Non-pigmented ciliary epithelial cell (primary cell): ENCODE measurements at places on chromosomes 4 and X.

DNA sequence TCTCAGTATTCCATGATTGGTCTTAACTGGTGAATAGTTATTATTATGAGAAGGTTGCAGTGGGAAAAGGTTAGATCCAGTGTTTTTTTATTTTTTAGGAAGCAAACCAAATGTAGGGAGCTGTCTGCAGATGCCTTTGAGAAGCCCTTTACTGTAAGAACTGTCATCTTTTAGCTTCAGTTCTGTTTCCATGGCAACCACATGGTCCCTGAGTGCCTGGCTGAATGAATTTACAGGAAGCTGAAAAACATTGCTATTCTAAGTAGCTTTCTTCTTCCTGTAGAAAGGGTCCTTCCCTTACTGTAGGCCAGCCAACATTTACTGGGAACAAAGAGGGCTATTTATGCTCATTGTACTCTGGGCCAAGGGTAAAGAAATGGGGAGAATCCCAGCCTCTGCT is 103.3 kb downstream of the DCLK2 start:
- no peak for DNase-seq

DNA sequence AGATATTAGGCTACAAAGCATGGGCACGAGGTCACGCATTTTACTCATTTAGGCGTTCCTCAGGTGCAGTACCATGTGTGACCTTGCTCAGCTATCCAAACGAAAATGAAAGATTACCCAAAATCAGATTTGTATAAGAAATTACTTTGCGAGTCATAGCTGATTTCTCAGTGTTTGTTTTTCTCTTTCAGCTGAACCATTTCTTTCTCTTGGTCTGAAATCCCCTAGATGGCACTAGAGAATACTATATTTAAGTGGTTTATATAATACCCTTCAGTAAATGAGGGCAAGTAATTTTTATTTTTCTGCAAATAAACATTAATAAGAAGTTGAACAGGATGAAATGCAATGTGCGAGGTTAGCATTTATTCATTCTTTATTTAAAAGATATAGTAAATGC is 496.6 kb downstream of the STIM2 start:
- no peak for DNase-seq

DNA sequence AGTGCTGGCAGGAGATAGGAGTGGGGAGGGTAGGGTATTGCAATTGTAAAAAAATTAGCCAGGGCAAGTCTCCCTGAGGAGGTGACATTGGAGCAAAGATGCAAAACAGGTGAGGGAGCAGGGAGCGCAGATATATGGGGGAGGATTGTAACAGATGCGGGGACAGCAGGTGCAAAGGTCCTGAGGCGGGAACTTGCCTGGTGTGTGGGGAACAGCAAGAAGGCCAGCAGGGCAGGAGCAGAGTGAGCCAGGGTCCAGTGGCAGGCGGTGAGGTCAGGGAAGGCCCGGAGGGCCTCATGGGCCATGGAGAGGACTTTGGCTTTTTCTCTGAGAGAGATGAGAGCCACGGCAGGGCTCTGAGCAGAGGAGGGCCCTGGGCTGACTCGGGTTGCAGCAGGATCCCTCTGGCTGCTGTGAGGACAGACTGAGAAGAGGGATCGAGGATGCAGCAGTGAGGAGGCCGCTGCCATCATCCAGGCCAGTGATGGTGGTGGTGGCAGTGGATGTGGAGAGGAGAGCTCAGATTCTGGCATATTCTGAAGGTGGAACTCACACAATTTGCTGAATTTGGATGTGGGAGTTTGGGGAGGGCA is 6.2 kb downstream of the PORCN start:
- DNase-seq: no peak

- no peak for DNase-seq
These were observed 443 bp downstream of the GPR143 start for GRCh38 chrX:9765072-9765736.

DNA sequence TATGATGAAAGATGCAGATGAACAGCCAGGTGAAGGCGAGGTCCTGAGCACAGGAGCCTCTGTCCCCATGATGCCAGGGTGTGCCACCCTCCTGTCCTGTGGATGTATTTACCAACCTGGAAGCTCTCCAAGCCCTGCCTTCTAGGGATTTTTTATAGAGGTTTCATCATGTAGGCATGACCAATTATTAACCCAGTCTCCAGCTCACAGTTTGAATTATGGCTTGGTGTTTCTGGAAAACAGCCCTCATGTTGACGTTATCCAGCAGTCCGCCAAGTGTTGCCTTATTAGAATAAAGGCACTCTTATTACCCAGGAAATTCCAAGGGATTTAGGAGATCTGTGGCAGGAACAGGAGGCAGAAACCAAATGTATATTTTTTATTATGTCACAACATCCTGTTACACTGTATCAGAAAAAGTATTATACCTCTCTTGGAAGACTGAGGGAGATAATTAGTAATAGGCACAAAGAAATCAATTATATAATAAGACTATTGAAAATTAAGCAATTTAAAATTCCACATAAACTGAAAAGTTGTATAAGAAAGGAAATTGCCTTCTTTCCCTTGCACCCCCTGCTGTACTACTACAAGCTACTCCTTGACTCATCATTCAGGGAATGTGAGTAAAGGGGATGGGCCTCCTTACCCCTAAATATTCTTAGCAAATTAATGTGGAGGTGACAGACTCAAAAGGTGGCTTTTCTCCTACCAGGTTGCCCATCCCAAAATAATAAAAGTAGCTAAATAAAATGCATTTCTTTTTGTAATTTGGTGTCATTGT is 129.6 kb downstream of the ZNF330 start:
- DNase-seq: no peak

GRCh38 chrX:139179592-139179991 is 350.9 kb upstream of the F9 start:
- DNase-seq: no peak

GRCh38 chrX:32937043-32937442 is 274.3 kb downstream of the DMD start:
- DNase-seq: no peak

DNA sequence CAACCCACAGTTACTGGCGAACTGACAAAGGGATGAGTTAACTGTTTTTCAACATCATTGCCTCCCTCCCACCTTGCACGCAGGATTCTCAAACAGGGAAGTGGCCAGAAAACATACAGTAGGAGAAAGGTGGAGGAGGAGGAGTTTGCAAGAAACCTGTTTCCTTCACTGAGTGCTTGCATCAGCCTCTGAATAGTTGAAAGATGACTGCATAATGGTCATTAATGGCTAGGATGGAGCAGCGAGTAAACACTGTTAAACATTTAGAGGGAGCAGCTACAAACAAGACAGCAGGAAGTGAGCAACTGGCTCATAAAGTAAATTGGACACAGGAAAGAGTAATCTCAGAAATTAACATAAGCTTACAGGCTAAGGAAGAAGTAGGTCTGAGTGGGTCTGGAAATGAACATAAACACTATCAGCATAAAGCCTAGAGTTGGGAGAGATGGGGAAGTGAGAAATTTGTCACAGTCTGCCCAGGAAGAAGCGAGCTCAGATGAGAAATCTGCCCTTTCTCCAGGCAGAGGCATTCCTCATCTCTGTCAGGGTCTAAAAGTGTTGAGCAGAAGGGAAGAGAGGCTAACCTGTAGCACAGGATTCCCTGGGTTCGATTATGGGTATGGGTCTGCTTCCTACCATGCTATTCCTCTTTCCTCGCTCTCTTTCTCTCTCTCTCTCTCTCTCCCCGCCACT is 38.6 kb downstream of the TRPC5OS start:
- no peak for DNase-seq

GRCh38 chr4:122434285-122434684 is 22.2 kb downstream of the IL2 start:
- DNase-seq: no peak

DNA sequence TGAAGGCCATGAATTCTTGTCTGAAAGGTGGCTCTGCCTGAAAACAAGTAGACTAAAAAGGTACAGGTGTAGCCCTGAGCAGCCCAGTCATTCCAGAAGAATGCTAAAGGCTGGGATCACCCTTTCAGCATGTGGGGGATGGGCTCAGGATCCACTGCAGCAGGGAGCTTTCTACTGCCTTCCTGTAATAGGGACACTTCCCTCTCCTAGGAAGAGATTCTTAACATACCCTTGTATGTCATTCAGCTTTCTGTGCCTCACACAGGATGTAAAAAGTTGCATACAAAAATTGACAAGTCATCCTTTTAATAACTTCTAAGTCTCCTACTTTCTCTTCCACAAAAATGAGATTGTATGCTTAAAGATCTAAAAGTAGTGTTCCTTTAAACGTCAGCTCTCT is 123.3 kb downstream of the ZNF518B start:
- DNase-seq: no peak

- no peak for DNase-seq
These were observed 224.6 kb downstream of the IL15 start for GRCh38 chr4:141860974-141861373.

DNA sequence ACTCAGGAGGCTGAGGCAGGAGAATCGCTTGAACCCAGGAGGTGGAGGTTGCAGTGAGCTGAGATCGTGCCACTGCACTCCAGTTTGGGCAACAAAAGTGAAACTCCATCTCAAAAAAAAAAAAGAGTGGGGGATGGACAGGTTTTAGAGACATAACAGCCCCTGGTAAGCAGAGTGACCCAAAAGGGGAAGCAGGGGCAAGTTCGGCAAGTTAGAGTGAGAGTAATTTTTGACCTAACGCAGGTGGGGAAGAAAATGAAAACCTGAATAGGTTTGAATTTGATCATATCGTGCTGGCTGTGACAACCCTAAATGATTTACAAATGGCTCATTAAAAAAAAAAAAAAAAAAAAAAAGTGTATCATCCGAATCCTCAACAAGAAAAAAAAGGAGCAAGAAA is 25.7 kb upstream of the TMEM131L start:
- DNase-seq: no peak

- no peak for DNase-seq
These were observed 73.7 kb downstream of the TAF1 start for GRCh38 chrX:71439896-71440295.

- DNase-seq: no peak
These were observed 540.2 kb downstream of the GBA3 start for GRCh38 chr4:23232987-23233386.

DNA sequence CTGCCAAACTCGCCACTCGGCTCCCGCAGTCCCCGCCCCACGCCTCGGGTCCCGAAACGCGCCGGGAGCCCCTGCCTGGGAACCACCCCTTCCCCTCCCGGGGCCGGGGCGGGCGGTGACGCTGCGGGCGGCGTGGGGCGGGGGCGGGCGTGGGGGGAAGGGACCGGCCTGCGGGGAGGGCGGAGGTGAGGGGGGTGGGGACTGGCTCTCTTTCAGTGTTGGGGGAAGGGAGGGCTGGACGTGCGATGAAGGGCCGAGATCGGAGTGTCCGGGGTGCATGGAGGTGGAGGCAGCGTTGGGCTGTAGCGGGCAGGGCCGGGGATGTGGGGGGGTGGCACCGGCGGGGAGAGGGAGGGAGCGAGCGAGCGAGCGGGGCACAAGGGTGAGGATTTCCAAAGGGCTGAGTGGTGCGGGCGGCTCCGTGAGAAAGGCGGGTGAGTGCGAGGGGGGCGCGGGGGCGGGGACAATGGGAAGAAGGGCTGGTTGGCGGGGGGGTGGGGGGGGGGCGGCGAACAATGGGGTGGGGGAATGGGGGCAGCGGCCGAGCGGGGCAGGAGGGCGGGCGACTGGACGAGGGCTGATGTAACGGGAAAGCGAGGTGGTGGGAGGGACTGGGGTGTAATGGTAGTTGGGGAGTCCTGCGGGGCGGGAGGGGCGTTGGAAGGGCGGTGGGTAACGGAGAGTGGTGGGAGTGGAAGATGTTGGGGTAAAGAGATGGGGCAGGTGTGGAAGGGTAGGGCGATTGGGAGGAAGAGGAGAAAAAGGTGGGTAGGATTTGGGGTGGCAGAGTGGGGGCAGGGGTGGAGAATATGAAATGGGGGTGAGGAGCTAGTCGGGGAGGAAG is 578 bp downstream of the DCUN1D4 start:
- no peak for DNase-seq

GRCh38 chr4:48266781-48267180 is 2.9 kb downstream of the TEC start:
- no peak for DNase-seq

GRCh38 chr4:139266583-139267257 is 13.3 kb downstream of the MGARP start:
- DNase-seq: no peak

DNA sequence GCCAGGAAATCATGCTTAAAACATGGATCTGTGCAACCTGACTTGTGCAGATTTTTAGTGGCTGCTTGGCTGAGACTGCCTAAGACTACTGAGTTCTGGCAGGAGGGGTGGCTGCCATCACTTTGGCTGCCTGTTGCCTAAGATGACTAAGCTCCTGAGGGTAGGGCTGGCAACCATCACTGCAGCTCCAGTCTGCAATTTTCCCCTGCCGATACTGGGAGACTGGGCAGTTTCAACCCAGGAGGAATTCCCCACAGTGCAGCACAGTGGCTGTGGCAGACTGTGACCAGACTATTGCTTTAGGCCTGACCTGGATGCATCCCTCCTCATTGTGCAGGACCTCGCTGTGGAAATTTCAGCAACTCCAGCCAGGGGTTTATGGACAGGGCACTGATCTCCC is 544.9 kb downstream of the ANKRD50 start:
- DNase-seq: no peak

DNA sequence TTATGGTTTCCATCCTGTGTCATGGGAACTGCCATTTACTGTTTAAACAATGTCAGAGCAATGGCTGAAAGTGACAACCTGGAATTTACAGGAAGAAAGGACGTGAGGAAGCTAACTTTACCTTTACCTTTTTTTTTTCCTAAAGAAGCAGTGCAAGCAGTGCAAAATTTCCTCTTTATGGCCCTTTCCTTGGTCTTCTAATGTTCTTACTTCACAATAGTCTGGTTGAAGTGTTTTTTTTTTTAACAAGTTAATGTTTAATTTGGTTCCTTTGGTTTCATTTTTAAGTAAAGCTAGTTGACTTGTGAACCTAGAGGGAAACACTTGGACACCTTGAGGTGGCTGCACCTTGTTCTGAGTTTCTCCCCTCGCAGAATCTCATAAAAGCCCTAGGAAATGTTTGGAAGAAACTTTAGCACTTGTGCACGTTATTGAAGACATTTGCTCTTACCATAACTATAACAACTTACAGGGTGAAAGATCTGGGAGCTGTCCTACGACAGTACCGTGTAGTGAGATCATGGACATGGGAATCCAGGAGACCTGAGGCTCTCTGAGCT is 1.8 kb downstream of the SGMS2 start:
- no peak for DNase-seq

GRCh38 chrX:80306007-80306406 is 114.2 kb upstream of the TENT5D start:
- no peak for DNase-seq

DNA sequence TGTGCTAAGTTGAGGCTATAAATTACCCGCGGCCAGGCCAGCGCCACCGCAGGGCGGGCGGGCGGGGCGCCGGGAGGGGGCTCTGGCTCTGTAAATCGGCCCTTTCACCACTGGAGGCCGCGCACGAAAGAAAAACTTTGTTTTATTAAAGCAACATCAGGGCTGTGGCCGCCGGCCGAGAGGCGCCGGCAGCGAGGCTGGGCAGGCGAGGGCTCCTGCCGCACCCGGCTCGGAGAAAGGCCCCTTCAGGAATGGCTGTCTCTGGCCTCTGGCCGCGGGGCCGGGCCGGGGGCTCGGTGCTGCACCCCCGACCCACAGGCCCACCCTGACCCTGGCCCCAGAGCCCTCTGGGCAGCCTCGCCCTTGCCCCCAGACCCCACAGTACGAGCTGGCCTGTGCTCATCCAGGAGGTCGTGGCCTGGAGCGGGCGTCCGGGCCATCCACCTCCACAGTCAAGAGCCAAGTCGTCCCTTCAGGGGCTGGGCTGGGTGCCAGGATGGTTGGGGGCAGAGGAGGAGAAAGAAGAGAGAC is 29.5 kb upstream of the FGFR3 start:
- DNase-seq: no peak

GRCh38 chrX:12138361-12139313 is at the start of gene FRMPD4:
Gene FRMPD4 (plus strand): TSS chrX:12138473. CDS start chrX:12138972, 499 bp downstream.
- no peak for DNase-seq

- DNase-seq: no peak
These were observed 1.5 kb downstream of the MND1 start for GRCh38 chr4:153346031-153346430.
